Anterior cingulate cortex (tissue), 58 donors: ENCODE measurements at places on chromosomes 4 and X.

DNA sequence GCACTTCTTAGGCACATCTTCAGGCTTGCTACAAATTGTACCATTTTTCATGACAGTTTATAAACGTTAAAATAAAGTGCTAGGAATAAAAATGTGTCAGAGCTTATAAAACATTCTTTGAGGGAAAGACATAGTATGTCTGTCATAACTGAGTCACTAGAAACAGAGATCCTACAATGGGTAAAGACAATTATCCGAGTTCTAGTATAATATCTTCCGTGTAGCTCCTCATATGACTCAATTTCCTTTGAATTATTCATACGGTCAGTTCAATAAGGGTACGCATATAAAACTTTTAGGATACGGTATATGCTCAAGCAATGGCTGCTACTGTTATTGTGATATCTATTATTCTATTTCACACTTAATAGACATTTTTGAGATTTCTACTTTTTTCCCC is 349.1 kb downstream of the PCDH10 start:
- DNase-seq, result no peak

GRCh38 chr4:110310795-110311194 is 112.4 kb upstream of the ELOVL6 start:
- no peak for DNase-seq

- no peak for DNase-seq
Observed at GRCh38 chr4:156778606-156779005, 193.0 kb downstream of the PDGFC start.

DNA sequence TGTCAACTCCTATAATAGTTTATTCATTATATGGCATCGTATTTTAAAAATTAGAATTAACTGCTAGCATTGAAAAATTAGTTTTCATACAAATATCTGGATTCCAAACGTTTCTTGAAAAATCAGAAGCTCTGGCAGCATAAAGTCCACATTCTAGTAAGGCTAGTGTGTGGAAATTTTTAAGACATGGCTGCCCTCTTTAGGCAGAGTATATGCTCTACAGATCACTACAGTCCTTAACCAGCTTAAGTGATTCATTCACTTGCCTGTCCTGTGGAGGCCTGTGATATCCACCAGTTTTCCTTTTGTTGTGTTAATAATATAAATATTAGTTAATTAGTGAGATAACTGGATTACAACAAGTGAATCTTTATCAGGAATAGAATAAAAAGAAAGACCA is 287.2 kb downstream of the OPHN1 start:
- no peak for DNase-seq

- no peak for DNase-seq
Observed at GRCh38 chrX:28638775-28639174, 51.5 kb downstream of the IL1RAPL1 start.

DNA sequence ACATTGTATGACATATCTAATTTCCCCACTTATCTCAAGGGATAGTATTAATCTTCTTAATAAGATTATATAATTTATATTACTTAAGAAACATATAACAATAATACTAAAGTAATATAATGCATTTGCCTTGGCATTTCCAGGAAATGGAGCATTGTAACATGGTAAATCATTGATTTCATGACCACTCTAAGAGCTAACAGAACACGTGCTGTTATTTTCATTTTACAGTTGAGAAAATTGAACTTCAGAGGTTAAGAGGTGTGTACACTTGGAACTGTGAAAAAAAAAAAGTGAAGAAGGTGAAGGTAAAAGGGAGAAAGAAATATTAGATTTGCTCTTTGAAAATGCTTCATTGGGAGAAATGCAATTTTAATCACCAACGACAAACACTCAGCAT is 522.6 kb downstream of the IL15 start:
- DNase-seq, result no peak

DNA sequence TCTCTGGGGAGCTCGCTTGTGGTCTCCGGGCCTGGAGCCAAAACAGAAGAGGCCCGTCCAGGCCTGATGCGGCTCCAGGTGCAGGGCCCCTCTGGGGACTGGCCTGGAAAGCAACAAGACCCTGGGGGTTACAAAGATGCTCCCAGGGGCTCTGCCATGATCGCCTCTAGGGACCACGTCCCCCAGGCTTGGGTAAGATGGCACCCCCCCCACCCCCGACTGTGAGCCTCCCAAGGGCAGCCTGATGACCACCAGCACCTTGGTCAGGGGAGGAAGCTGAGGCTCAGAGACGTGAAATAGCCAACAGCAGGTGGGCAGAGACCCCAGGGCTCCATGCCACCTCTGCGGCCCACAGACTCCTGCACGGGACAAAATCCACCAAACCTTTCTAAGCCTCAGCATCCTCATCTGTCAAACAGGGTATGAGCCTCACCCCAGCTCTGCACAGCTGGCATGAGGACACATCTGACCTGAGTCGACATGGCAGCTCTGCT is 25.4 kb downstream of the C4orf50 start:
- DNase-seq, result no peak

- DNase-seq, result no peak
Observed at GRCh38 chr4:183287309-183287659, 32.8 kb downstream of the CLDN22 start.

- no peak for DNase-seq
Observed at GRCh38 chrX:39144956-39145355, 343.7 kb downstream of the MID1IP1 start.

DNA sequence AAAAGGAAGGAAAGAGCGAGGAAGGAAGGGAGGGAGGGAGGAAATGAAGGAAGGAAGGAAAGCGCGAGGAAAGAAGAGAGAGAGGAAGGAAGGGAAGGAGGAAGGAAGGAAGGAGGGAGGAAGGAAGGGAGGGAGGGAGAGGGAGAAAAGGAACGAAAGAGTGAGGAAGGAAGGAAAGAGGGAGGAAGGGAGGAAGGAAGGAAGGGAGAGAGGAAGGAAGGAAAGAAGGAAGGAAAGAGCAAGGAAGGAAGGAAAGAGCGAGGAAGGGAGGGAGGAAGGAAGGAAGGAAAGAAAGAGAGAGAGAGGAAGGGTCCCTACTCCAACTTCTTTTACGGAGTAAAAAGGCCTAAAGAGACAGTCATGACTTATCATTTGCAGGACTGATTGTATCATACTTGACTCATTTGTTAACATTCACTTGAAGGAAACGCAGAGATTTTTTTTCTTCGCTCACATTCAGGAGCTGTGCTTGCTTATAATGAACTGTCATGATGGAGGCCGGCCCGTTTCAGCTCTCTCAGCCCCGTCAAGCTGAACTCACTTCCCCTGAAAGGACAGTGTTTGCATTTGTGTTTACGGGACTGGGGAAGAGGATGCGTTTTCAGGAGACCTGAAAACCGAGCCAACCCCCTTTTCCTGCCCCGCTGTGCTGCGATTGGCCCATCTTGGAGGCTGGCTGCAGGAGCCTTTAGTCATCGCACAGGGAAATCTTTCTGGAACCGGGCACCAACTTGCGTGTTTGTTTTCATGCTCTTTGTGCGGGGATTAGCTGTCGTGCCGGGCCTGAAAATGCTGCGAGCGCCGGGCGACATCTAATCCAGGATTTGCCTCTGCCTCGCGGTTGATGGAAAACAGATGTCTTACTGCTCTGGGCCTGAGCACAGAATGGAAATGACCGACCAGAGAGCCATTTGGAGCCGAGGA is 17.8 kb downstream of the TRIM2 start:
- DNase-seq, result peak; percentile 62

DNA sequence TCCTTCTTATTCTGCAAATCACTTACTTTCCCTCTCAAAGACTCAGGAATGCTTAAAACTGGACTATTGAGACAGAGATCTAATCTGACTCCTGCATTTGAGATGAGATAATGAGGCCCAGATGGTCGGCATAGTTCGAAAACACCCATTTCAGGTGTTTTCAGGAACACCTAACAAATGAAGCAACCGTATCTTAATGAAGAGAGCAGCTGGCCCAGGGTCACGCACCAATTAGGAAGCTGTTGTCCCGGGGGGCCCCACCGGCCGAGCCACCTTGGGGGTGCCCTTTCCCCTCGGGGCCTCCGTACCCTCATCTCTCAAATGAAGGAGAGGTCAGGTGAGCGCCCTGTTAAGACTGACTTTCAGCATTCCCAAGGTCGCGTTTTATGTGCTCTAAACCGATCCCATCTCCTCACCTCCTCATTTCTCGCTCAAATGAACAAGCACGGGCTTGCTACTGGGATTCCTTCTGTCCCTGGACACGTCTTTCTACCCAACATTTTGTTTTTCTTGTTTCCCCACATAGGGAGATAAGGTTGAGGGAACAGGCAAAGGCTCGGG is 824 bp downstream of the LRPAP1 start:
- no peak for DNase-seq

- DNase-seq, result peak; percentile 29
Observed at GRCh38 chrX:48897157-48897624, 377 bp downstream of the TIMM17B start.

- no peak for DNase-seq
Observed at GRCh38 chrX:28981952-28982351, 394.7 kb downstream of the IL1RAPL1 start.

- no peak for DNase-seq
Observed at GRCh38 chrX:41189156-41189555, 103.9 kb downstream of the USP9X start.

DNA sequence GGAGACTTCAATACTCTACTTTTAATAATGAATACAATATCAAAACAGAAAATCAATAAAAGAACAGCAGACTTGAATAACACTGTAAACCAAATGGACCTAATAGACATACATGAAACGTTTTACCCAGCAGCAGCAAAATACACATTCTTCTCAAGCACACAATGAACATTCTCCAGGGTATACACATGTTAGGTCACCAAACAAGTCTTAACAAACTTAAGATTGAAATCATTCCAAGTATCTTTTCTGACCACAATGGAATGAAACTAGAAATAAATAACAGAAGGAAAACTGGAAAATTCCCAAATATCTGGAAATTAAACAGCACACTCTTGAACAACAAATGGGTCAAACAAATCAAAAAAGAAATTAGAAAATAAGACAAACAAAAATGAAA is 145.0 kb upstream of the CT83 start:
- DNase-seq, result no peak

GRCh38 chr4:112668131-112668530 is 31.2 kb downstream of the LARP7 start:
- DNase-seq, result no peak

DNA sequence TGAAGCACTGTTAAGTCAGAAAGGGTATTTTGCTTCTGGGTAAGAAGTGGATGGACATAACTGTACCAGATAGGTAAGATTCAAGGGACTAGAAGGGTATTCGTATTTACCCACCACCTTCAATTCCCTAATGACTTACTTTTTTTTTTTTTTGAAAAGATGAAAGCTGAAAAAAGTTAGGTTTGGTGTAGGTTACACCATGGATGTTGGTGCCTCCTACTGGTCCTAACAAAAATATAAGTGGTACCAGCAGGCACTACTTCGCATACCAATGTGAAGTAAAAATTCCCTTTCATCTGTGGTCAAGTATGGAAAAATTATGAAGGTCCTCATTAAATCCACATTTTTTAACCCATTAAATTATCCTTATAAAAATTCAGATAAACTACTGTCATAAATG is 7.2 kb downstream of the ANKRD17 start:
- no peak for DNase-seq

- no peak for DNase-seq
Observed at GRCh38 chr4:7901311-7901885, 38.3 kb downstream of the AFAP1 start.

- DNase-seq, result no peak
Observed at GRCh38 chr4:16262188-16262587, 35.9 kb upstream of the TAPT1 start.
